ENCODE measurements at places on chromosomes 13 and 19. TPM values are rescaled to one million over a fixed set of nuclear protein-coding genes. Genes with fewer than 3 reads are reported as not detected.

The NCAN gene
- not detected for total RNA-seq

The EDDM13 gene
- total RNA-seq = 0.64 TPM

- no peak for DNase-seq
- H3K4me3 ChIP-seq = no peak overlapping the region
- H3K27ac ChIP-seq = no peak overlapping the region
- H3K27me3 ChIP-seq = no peaks in the 10 kb centered on the region
These were observed 301.9 kb downstream of the SPRY2 start for GRCh38 chr13:80039000-80039399.

GRCh38 chr13:97559981-97560380 lies 126.0 kb downstream of the RAP2A start:
- DNase-seq = no peak
- H3K36me3 ChIP-seq = no peaks in the 10 kb centered on the region

DNA sequence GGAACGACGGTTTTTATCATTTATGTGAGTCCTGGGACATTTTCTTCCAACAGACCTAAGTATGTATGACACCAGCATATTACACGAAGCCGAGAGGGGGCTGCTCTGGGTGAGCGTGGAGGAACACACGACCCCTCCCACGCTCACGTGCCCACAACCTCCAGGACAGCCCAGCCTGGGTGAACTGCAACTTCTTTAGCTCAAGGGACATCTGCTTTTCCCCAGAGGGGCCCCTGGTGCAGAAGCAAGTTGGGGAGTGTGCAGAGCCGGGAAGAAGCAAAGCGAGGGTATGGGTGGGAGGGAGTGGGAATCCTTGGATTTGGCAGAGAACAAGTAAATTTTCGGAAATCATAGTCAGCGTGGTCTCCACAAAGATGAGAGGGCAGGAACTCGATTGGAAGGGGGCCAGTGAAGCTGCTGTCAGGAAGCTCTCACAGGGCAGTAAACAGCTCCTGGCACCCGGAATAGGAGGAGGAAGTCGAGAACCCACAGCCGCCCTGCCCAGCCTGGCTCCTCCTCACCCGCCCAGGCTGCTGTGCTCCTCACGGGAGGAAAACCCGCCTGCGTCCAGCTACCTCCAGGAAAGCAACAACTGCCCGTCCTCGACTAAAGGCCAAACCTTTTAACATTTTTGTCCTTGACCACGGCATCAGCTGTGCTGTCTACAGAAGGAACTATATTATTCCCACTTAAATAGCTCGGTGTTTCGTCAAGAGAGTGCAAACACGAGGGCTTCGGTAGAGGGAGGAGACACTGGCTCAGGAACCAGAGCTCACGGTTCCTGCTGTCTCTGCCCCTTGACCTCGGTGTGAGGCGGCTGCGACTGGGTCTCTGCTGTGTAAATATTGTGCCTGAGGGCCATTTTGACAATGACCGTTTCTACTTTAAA lies 17.2 kb upstream of the CFAP97D2 start:
- H3K4me1 ChIP-seq = peaks cover 91% of the 10 kb centered on the region
- no peak for DNase-seq
- no peaks in the 10 kb centered on the region for H3K36me3 ChIP-seq

GRCh38 chr13:73250061-73250460 lies 191.3 kb downstream of the KLF5 start:
- no peaks in the 10 kb centered on the region for H3K36me3 ChIP-seq
- H3K27me3 ChIP-seq = no peaks in the 10 kb centered on the region
- no peaks in the 10 kb centered on the region for H3K4me1 ChIP-seq
- no peak overlapping the region for H3K4me3 ChIP-seq
- H3K27ac ChIP-seq = no peak overlapping the region

DNA sequence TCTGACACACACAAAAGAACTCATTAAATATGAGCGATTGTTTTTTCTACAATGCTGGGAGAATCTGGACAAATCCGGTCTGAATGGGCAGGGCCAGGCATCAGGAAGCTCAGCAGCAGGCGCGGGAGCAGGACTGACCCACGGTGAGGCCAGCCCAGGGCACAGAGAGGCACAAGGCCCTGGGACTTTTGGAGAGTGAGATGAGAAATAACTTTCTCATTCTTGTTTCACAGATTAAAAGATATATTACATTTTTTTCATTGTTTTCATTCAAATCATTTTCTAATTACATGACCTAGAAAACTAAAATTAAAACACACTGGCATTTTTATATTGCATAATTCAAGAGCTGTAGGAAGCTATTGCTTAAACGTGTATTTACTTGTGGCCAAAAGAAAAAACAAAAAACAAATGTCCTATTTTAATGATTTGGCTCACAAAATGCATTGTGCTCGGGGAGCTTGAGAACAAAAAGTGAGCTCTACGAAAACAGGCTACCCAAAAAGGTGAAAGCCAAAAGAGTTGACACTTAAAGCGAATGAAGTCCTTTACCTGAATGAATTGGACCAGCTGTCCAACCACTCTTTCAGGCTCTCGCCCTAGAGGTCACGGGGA lies 133.1 kb downstream of the TNFRSF19 start:
- H3K27me3 ChIP-seq = no peaks in the 10 kb centered on the region
- H3K27ac ChIP-seq = no peak overlapping the region
- H3K4me1 ChIP-seq = no peaks in the 10 kb centered on the region
- no peak overlapping the region for H3K4me3 ChIP-seq

- H3K4me3 ChIP-seq = peak overlapping the region; percentile 60
- no peaks in the 10 kb centered on the region for H3K27me3 ChIP-seq
- H3K4me1 ChIP-seq = peaks cover 20% of the 10 kb centered on the region
- H3K36me3 ChIP-seq = no peaks in the 10 kb centered on the region
- DNase-seq = no peak
- H3K27ac ChIP-seq = peak overlapping the region; percentile 66
These were observed 971 bp upstream of the ANKRD10 start for GRCh38 chr13:110915874-110916206.

Measured in CD8-positive, alpha-beta memory T cell (primary cell).